ENCODE measurements at places on chromosomes 7 and 10.

GRCh38 chr7:33816106-33816505, 89.2 kb upstream of the BMPER start:
- DNase-seq, result no peak

DNA sequence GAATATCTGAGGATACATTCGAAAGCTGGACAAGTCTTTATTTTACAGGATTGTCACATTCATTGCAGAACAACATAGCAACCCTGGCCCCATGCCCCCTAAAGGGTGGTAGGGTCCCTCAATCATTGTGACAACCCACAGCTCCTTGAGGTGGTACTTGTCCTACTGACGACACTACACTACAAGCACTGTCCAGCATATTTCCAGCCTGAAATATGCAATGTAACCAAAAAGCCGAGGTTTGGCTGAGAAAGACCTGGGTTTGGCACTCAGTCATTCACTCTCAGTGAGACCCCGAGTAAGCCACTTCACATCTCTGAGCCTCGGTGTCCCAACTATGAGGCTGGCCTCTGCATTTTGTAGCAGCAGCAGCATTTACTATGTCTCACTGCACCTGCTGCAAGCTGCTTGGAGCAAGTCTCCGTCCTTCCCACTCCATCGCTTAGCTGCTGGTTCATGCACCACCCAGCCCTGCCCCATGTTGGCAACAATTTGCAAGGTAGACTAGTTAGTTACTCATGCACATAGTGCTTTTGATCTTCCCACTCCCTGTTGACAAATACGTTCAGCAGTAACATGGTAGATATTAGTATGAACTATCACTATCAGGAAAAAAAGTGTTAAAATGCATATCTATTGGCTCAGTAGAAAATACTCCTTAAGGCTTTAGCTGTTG, 43.6 kb upstream of the TNPO3 start:
- no peak for DNase-seq

GRCh38 chr10:109698882-109699664, 224.2 kb downstream of the XPNPEP1 start:
- no peak for DNase-seq

- DNase-seq, result no peak
Observed at GRCh38 chr7:71611986-71612385, 480.0 kb downstream of the GALNT17 start.

GRCh38 chr10:122164023-122164601, 107.0 kb upstream of the BTBD16 start:
- DNase-seq, result no peak

GRCh38 chr10:3723766-3724165, 61.2 kb downstream of the KLF6 start:
- DNase-seq, result no peak

GRCh38 chr10:49109669-49110340, 5.5 kb downstream of the VSTM4 start:
- DNase-seq, result no peak

DNA sequence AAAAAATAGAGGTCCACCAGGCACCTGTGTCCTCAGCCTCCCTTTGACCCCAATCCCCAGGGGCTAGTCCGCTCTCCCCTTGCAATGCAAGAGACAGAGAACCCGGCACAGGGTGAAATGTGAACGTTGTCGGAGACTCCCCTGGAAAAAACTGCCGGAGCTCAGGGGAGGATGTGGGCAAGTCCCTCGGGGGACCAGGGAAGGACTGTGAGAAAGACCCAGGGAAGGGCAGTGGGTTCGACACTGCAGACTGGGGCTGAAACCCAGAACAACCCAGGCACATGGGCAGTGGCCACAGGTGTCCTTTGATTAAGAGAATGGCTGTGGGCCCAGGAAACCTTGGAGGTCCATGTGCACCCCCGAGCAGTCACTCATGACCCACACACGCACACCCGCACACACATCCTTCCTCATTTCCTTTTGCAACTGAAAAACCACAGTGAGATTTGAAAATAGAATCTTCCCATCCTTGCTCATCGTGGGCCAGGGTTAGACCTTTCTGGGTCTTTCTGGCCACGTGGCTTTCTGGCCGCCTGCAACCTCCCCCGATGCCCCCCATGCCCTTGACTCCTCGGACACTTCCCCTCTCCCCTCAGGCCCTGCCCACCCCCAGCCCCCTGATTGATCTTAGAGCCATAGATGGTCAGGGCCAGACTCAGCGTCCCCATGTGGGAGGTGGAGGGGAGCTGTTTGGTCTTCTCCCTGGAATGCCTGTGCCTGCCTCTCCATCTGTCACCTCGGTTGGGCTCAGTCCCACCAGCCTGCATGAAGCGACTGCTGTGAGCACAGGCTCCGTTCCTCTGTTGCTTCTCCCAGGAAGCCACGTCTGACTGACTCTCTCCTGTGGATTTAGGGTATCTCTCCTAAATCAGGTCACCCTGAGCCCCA, 7.9 kb downstream of the LAT2 start:
- no peak for DNase-seq

GRCh38 chr10:69864321-69864720, 62.6 kb downstream of the COL13A1 start:
- DNase-seq, result no peak

DNA sequence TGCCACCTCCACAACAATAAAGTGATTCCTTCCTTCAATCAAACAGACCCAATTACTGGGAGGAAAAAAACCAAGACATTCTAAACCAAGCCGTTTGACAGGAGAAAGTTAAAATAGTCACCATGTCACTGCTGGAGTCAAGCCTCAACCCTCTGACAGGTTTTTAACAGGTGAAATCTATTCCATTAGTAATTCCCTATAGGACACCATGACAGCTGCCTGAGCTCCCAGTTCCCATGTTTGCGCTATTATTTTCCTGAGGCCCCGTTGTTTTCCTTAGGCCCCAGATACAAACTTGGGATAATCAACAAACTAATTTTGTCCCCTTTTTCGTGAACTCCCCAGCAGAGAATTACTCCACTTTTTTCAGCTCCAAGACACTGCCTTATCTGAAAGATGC, 113.9 kb downstream of the ARL5B start:
- DNase-seq, result no peak

DNA sequence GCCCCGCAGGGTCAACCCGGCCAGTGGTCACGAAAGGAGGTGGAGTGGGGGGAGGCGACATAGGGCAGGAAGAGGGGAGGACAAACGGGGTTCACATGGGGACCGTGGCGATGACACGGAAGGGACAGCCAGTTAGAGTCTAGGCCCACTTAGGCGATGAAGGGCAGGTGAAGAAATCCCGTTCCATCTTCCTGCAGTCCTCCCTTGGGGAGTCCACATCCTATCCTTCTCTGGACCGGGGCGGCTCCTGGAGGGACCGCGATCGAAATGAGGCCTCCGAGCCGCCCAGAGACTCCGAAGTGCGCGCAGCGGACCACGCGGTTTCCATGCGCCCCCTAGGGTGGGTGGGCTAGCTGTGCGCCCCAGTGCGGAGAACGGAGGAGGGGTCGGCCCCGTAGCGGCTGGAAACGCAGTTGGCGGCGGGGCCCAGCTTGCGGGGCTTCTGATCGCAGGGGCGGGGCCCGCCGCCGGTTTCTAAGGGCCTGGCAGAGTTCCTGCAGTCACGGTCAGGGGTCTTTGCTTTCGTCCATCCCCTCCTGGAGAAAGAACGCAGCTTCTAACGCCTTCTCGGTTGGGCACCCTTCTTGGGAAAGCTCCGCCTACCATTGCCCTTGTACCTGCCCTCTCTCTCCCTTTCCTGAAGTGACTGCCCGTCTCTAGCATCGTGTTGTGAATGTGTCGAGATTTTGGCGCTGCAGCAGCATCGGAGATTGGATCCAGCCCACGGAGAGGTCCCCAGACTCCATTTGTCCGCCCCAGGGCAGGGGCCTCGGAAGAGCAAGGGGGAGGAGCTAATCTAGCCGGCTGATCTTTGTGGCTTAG, 17.9 kb upstream of the TMEM225B start:
- peak; percentile 17 for DNase-seq

- DNase-seq, result no peak
Observed at GRCh38 chr7:151251689-151252560, 3.4 kb upstream of the SMARCD3 start.

- no peak for DNase-seq
Observed at GRCh38 chr7:129728875-129729467, 117.5 kb downstream of the NRF1 start.

- no peak for DNase-seq
Observed at GRCh38 chr10:79023240-79024162, 45.3 kb upstream of the ZMIZ1 start.

DNA sequence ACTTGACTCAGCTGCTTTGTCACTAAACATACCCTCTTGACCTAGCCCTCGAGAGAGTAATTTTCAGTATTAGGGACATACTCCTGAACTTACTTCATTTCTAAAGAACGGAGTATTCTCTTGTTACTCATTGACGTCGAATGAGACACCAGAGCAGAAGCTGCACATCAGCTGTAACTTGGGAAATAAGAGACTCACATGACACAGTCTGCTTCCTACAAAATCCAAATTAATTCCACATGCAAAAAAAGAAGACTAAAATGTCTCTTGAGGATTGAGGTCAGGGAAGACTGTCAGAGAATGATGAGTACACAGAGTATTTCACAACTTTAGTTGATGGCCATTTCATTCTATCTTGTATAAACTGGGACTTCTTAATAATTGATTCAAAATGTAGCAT, 114.7 kb upstream of the EGFR start:
- no peak for DNase-seq

- DNase-seq, result no peak
Observed at GRCh38 chr10:106540645-106541044, 623.9 kb downstream of the SORCS1 start.

- DNase-seq, result no peak
Observed at GRCh38 chr10:103725242-103725641, 130.1 kb downstream of the SH3PXD2A start.

DNA sequence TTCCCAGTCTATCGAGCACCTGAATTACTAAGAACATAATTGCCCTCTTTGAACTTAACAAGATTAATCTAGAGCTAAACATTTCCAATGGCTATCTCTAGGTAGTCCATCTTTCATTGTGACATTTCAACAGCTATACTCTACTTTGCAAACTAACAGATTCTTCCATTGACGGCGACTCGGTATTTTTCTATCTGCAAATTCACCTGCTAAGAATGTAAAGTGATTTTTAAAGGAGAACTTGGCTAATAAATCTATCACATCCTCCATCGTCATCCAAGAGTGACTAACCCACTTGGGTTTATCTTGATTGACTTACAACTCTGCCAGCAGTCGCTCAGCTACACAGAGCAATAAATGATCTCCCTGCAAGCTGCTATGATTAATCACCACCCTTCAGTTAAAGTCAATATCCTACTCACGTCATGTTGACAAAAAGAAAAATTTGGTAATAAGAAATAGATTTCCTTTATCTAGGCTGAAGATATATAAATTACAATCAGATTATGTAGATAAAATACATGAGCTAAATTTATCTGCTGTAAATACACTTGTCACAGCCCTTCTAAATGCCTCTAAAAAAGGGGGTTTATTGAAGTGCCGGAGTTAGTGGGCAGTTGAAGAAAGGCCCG, 99.5 kb downstream of the SFMBT2 start:
- DNase-seq, result no peak

DNA sequence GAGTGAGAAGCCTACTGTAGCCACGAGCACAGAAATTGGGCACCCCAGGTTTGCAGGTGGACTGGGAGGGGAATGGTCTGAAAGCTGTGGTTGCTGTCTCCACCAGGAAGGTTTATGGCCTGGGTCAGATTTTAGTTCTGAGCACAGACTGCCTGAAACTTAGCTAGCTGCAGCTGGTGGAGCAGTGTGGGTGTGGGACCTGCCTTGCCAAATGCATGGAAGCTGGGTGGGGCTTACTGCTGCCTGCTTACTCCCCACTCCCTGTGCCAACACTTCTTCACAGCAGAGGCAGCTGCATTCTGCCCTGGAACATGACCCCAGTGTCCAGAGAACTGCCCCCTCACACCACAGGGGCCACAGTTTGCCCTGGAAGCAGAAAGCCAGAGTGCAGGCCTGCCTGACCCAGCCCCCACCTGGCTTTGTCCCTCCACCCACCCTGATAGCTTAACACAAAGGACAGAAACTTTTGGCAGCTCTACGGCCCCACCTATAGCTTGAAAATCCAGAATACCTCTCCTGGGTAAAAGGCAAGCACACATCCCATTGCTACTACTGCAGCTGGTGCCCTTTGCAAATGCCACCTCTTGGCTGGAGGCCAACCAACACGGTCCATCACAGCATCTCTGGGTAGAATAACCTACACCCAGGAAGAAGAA, 281.6 kb downstream of the AGMO start:
- DNase-seq, result no peak

DNA sequence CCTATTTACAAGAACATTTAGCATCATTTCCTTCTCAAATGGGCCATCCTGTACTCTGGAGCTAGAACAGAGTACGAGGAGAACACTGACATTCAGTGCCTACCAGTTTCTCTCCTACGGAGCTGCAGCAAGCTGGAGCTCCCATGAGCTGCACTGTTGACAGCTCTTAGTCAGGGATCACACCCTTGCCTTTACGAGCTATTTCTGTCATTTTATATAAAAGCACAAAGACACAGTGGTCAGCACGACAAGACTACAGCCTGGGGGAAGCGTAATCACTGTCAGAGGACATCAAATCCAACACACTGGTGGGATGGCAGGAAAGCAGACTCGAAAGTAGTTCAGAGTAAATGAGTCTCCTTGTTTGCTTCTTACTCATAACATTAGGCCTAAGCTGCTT, 2.7 kb downstream of the CDCA7L start:
- DNase-seq, result no peak

DNA sequence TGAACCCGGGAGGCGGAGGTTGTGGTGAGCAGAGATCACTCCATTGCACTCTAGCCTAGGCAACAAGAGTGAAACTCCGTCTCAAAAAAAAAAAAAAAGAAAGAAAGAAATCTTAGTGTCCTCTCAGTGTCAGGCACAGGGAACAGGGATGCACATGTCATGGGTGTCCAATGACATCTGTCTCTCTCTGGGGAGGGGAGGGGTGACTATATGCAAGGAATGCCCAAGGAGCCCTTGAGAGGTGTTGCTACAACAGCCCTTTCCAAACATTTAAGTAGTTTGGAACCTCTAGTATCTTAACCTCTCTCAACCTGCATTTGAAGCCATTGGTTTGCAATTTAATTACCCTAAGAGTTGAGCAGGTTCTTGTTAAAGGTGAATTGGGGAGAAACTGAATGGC, 28.9 kb downstream of the PDLIM1 start:
- DNase-seq, result no peak

DNA sequence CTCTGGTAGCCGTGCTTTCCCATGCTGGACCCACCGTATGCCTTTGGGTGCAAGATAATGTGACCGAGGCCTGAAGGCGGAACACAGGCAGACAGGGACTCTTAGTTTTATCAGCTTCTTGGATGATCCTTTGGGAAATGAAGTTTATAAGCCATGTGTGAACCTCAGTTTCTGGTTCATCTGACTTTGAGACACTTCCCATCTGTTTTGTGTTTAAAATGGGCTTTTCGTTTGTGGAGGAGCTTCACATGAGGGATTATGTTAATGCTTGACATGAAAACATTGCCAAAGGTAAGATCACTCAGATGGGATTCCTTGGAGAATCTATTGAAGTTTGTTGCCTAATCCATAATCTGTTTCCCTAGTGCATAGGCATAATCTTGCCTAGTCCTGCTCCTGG, 249.8 kb upstream of the LYZL1 start:
- no peak for DNase-seq

DNA sequence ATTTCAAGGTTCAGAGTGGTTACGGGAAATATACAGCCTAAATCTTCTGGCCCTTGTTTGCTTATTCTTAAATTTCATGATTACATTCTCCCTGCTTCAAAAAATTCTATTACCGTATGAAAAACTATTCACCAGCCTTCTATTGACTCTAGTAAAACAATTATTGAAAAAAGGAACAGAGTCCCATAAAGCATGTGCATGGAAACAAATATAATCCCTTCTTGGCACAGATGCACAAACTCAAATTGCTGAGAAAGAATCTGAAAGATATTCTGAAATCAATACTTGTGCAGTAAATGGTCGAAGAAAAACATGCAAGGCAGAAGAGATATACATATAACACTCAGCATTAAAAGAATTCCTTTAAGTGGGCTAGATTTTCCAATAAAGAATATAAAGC, 83.6 kb downstream of the LRRN3 start:
- no peak for DNase-seq
